ENCODE measurements at places on chromosomes 7 and 10. TPM values are rescaled to one million over a fixed set of nuclear protein-coding genes. Genes with fewer than 3 reads are reported as not detected.

DNA sequence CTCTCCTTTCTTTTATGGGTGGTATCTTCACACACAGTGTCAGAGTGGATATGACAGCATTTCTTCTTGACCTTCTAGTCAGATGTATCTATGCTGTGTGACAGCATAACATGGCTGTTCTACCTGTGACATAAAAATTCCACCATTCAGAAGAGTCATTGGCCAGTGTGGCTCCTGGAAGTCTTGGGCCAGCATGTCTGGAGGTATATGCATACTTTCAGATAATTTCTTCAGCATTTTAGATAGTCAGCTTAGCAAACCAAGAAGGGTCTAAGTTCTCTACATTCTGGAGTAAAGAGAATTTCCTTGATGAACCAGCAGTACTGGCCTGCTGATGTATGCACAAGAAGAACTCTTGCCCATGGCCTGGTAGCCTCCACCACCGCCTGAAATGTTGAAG, 179.3 kb downstream of the BMPER start:
- no peak for DNase-seq
- H3K36me3 ChIP-seq: no peaks in the 10 kb centered on the region
- no peak overlapping the region for H3K4me3 ChIP-seq
- no peaks in the 10 kb centered on the region for H3K27me3 ChIP-seq
- peaks cover 35% of the 10 kb centered on the region for H3K4me1 ChIP-seq

- H3K27me3 ChIP-seq: no peaks in the 10 kb centered on the region
- no peak for DNase-seq
- H3K36me3 ChIP-seq: no peaks in the 10 kb centered on the region
- H3K27ac ChIP-seq: no peak overlapping the region
- H3K4me1 ChIP-seq: no peaks in the 10 kb centered on the region
- H3K4me3 ChIP-seq: no peak overlapping the region
Observed at GRCh38 chr10:69855346-69856111, 53.8 kb downstream of the COL13A1 start.

DNA sequence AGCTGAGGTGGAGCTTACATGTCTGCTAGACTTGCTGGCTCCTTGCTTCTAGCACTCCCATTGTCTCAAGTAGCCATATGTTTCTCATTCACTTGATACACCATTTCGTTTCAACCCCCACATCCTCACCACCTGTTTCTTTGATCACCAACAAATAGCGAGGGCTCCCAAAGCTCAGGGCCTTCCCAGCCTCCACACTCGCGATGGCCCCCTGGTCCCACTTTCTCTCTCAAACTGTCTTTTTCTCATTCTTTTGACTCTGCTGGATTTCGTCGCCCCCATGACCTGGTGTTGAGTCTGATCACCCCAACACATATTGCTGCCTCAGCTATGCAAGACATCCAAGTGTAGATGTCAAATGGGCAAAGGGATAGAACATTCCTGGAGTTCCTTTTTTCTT, 26.0 kb upstream of the SMNDC1 start:
- H3K27ac ChIP-seq: no peak overlapping the region
- H3K27me3 ChIP-seq: no peaks in the 10 kb centered on the region
- peaks cover 4% of the 10 kb centered on the region for H3K4me1 ChIP-seq
- no peak overlapping the region for H3K4me3 ChIP-seq

DNA sequence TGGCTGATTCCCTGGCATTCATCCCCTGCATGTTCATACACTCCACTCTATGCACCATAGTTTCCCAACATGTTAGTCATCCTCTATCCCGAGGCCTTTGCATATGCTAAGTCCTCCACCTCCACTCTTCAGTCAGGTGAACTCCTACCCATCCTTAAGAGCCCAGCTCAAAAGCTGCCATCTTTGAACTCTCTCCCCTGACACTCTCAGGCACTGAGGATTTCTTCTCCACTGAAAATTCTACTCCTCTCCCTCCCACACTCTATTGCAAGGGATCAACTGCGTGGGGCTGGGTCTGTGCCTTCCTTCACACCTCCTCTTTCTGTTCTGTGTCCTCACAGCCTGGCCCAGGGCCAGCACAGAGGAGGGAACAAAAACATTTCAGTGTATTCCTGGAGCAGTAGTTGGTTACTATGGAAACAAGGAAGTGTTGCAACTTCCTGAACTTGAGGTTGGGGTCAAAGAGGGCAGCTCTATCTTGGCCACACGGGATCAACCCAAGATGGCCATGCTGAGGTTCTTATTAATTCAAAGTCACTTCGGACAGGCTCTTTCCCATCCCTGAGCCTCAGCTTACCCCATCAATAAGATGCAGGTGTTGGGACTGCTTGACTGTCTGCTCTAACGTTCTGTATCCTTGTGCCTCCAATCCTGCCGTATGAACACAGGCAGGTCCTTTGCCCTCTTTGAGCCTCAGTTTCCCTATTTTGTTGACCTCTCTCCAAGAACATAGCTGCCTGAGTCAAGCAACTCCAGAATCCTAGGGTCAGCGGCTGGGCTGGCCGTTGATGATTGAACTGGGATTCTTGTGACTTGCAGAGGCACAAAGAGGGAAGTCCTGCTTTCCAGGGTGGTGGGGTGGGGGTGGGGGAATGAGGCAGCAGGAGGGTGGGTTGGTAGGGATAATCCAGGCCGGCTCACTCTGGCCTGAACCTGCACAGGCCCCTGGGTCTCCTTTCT, 15.5 kb downstream of the ZMIZ1 start:
- H3K36me3 ChIP-seq: no peaks in the 10 kb centered on the region
- no peak overlapping the region for H3K27ac ChIP-seq
- DNase-seq: peak; percentile 72
- no peaks in the 10 kb centered on the region for H3K27me3 ChIP-seq
- H3K4me3 ChIP-seq: no peak overlapping the region
- H3K4me1 ChIP-seq: peaks cover 13% of the 10 kb centered on the region

- no peak overlapping the region for H3K4me3 ChIP-seq
- no peaks in the 10 kb centered on the region for H3K27me3 ChIP-seq
- no peak overlapping the region for H3K27ac ChIP-seq
- H3K4me1 ChIP-seq: no peaks in the 10 kb centered on the region
- no peaks in the 10 kb centered on the region for H3K36me3 ChIP-seq
- no peak for DNase-seq
Observed at GRCh38 chr7:66430164-66430545, 198.5 kb upstream of the KCTD7 start.

GRCh38 chr10:95896071-95896850, 11.5 kb upstream of the CC2D2B start:
- DNase-seq: no peak
- H3K4me3 ChIP-seq: no peak overlapping the region
- H3K27ac ChIP-seq: no peak overlapping the region
- H3K36me3 ChIP-seq: no peaks in the 10 kb centered on the region
- no peaks in the 10 kb centered on the region for H3K27me3 ChIP-seq

DNA sequence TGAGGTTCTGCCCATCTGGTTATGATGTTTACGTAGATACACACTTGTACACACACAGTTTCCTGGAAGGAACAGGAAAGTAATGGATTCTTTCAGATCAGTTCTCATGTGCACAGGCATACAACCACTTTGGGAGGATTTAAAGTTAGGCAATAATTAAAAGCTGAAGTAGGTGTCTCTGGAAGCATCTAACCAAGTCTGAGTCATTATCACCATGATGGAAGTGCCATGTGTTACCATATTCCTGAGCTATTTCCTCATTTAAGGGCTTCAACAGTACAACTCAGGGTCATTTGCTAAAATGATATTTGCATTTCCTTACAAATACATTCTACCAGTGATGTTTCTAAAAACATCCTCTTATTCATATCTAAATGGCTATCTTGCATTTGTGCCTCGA, 41.4 kb upstream of the BET1 start:
- H3K27ac ChIP-seq: no peak overlapping the region
- no peak for DNase-seq
- H3K4me3 ChIP-seq: no peak overlapping the region
- no peaks in the 10 kb centered on the region for H3K36me3 ChIP-seq

DNA sequence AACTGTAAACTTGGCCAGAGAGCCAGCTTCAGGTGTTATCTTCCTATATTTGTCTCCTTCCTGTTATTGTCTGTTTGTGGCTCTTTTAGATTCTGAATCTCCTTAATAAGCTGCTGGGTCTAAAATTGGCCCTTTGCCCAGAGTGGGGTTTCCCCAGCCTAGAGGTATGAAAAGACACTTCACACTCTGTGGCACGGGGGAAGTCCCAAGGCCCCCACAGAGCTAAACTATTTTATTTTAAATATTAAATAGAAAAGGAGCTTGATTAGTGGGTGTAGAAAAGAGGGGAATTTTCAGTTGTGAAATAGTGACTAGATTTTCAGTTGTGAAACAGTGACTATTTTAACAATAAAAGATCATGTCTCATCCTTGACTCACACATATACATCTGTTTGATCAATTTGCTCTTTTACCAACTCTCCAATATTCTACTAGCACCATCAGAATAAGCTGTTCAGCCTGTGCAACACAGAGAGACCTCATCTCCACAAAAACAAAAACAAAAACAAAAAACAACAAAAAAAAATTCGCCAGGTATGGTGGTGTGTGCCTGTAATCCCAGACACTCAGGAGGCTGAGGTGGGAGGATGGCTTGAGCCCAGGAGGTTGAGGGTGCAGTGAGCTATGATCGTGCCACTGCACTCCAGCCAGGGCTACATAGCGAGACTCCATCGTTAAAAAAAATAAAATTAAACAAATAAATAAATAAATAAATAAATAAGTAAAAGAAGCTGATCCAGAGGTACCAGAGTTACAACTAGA, 24.9 kb upstream of the ADO start:
- no peaks in the 10 kb centered on the region for H3K36me3 ChIP-seq
- H3K27me3 ChIP-seq: no peaks in the 10 kb centered on the region

- H3K36me3 ChIP-seq: no peaks in the 10 kb centered on the region
- no peak for DNase-seq
- H3K27me3 ChIP-seq: no peaks in the 10 kb centered on the region
Observed at GRCh38 chr10:129709627-129710509, 242.8 kb downstream of the MGMT start.

DNA sequence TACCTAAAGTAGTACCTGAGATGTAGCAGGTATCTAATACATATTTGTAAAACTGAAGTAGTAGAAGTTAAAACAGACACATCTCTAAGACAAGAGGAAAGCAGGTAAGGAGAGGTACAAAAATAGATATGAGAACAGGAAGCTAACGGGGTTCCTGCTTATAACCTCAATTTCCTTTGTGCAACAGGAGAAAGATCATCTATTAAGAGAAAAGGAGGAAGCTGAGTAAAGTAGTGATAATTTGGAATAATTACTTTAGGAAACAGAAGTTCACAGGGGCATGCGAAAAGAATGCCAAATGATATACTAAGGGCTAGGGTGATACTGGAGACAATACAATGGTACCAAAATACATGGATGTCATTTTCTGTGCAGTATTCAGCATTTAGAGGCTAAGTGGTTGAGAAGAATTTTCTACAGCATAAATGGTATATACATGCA, 108.7 kb downstream of the NRBF2 start:
- DNase-seq: peak; percentile 68
- peak overlapping the region; percentile 20 for H3K27ac ChIP-seq
- peaks cover 27% of the 10 kb centered on the region for H3K4me1 ChIP-seq
- no peak overlapping the region for H3K4me3 ChIP-seq
- no peaks in the 10 kb centered on the region for H3K27me3 ChIP-seq

DNA sequence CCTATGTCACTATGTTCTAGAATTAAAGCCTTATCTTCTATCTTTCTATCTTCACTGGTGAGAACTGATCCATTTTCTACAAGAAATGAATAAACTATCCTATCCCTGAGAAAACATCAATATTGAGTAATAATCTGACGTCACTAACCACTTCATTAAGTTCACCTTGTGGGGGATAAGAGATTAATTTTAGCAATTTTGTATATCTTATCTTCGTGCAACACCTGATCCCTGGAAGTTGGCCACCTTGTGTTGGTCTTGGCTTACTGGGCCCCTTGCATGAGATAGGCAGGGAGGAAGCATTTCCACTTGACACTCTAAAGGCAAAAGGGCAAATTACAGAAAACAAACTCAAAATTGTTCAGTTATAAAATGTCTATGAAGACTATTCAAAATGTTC, 20.1 kb upstream of the OR6B1 start:
- peak; percentile 4 for DNase-seq
- H3K4me1 ChIP-seq: no peaks in the 10 kb centered on the region
- H3K4me3 ChIP-seq: no peak overlapping the region

SEM1 gene
- 115 TPM for total RNA-seq

HMX3 gene
- 0.26 TPM for total RNA-seq

STEAP1 gene
- 188 TPM for total RNA-seq

FAM180A gene
- not detected for total RNA-seq

GPR26 gene
- not detected for total RNA-seq

Measured in A673 (cell line).